ENCODE measurements at places on chromosomes 13 and 19.

GRCh38 chr13:21557995-21558394, 46.0 kb downstream of the MICU2 start:
- no peak for DNase-seq

GRCh38 chr19:40528533-40529092, 48.1 kb upstream of the SHKBP1 start:
- no peak for DNase-seq

DNA sequence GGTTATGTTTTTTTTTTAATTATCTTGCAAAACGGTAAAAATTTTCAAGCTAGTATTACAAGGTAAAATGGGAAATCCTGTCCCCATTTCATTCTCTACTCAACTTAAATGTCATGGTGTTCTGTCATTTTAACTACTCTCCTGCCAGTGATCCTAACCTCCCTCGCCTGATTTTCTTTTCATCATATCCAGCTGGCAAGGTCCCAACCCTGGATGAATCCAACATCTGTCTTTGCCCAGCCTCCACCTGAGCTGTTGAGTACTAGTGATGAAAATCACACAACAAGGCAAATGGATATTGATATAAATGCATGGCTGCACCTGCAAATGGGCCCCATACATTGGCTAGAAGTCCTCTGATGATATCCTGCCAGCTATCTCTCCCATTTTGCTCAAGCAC, 6.9 kb upstream of the CDK8 start:
- DNase-seq = no peak

DNA sequence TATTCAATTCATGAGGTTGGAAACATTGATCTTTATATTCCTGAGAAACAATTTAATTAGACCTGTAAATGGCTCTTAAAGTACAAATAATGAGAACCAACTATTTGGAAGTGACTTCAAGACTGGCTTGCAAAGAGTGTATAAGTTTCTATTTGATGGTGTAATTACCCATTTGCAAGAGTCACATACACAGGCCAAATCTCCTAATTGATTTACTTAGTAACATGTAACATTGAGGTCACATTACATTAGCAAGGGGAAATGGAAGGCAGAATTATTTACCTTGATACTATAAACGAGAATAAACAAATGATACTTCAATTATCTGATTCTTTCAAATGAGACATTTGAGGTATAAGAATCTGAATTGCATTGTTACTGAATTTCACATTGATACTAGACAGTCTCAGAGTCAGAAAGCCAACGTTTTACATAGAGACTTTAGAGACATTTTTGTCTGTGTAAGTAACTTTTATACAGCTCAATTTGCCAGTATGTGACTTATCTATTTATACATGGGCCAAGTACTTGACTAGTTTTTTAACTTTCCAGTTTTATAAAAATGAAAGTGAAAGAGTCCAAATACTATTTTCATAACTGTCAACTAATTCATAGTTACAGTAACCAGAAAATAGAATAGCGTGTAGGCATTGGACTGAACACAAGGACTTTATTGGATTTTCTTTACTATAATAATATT, 95.6 kb upstream of the RFC3 start:
- DNase-seq = no peak

- DNase-seq = no peak
Measured at GRCh38 chr13:113584870-113585671, 518 bp downstream of the TFDP1 start.

- no peak for DNase-seq
Measured at GRCh38 chr19:48856921-48857320, 11.5 kb downstream of the PLEKHA4 start.

- DNase-seq = no peak
Measured at GRCh38 chr13:113729187-113730019, 29.6 kb upstream of the TMEM255B start.

DNA sequence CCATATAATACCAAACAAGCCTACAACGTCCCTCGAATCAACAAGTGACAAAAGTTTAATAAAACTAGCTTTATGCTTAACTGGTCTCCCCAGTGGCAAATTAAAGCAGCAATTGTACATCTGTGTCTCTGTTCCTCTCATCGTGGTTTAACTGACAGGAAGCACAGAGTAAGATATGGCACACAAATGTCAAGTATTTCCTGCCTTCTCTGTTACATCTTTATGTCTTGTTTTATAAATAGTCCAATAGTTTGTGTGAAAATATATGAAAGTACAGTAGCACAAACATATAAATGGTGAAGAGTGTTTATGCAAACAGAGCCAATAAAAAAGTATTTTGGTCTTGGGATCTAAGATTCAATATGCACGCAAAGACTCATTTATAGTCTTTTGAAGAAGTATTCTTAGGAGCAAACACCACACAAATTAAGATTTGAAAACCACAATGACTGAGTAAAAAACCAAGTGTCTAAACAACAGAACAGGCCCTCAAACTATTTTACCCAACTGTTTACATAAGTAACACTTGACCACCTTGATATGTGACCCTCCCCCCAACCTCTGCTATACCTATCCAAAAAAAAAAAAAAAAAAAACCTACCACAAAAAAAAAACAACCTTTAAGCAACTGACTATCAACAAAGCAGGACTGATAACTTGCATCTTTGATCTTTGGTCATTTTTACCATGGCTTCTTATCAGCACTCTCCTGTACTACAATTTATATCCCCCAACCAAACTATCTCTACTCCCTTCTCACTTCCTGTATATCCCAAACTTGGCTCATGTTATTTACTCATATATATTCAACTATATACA, 14.0 kb downstream of the ELF1 start:
- no peak for DNase-seq

DNA sequence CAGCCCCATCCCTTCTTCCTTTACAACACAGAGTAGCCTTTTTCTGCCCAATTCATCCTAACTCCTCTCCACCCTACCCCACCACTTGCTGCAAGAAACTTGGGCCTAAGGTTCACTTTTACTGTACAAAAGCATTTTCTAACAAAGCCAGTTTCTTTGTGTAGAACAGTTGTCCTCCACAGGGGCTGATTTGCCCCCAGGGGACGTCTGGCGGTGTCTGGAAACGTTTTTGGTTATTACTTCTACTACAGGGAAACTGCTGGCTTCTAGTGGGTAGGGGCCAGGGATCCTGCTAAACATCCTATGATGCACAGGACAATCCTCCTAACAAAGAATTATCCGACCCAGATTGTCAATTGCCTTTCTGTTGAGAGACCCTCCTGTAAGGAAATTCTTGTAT, 7.3 kb upstream of the LMO7 start:
- DNase-seq = no peak

GRCh38 chr13:94764576-94765321, 52.4 kb upstream of the SOX21 start:
- no peak for DNase-seq

- DNase-seq = peak; percentile 19
Measured at GRCh38 chr19:15283141-15283883, 49.0 kb downstream of the BRD4 start.

GRCh38 chr19:40144947-40145748, 46.1 kb upstream of the MAP3K10 start:
- DNase-seq = no peak

DNA sequence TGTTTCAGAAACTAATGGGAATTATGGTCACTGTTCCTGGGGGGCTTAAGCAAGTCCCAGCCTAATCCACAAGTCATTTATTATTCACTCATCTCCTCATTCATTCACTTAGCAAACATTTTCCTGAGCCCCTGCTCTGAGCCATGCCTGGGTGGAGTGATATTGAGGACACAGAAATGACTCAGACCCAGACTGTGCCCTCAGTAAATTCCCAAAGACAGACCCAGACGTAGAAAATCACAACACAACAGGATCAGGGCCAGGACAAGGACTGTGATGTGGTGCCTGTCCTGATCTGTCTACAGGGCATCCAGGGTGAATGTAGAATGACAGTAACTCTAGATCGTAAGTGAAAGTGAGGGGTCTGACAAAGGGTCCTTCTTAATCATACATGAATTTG, 7.0 kb upstream of the SPACA6 start:
- DNase-seq = no peak

GRCh38 chr13:28553971-28554370, 59.0 kb upstream of the FLT1 start:
- no peak for DNase-seq

- DNase-seq = no peak
Measured at GRCh38 chr13:30002577-30002976, 152.2 kb upstream of the UBL3 start.

- no peak for DNase-seq
Measured at GRCh38 chr13:109249780-109250528, 536.4 kb downstream of the IRS2 start.

DNA sequence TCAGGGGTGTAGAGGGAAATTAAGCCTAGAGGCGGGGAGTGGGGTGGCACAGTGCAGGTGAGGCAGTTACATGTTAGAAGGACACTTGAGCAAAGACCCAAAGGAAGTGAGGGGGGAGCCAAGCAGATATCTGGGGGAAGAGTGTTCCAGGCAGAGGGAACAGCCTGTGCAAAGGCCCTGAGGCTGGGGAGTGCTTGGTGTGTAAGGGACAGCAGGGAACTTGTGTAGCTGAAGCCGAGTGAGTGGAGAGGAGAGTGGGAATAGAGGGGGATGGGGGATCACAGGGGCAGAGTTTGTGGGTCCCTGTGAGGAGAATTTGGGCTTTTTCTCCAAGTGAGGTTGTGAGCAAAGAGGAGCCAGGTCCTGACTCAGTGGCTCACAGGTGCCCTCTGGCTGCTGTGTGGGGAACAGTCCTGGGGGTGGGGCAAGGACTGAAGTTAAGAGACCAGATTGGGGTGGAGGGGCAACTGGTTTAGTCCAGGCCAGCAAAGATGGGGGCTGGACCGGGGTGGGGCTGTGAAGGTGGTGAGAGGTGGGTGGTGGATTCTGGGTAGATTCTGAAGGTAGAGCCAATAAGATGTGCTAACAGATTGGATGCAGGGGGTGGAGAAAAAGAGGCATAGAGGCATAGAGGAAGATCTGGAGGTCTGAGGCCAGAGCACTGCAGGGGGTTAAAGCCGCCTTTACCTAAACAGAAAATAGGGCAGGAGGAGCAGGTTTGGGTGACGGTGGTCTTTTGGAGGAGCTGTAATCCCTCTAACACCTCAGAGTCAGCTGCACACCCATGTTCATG, 75.3 kb downstream of the CACNA1A start:
- peak; percentile 33 for DNase-seq

DNA sequence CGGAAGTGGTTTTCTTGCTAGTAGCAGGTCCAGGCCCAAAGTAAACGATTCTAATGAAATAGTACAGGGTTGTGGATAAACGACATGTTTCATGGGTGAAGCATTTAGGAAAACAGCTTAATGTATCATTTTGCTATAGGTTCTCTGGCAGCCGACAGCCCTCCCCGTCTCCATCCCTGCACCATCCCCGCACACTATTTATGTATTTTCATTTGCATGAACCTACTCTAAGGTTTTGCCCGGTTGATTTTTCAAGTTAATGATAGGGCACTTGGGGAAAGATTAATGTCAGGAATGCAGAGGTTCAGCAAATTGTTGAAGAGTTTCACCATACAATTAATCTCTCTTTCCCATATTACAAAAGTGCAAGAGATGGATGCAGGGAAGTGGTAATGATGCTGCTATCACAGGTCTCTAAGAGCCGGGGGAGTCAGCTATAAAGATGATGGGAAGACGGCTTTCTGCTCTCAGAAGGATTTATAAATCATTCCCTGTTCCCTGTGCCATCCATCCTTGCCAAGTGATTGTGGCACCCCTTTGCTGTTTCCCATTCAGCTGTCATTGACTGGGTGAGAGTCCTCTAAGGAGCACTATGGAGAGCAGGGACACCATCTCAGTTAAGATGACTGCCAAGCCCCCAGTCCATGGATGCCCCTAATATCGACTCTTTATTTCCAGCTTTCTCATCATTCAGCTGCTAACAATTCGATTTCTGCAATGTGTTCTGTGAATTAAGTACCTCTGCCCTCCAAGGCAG, 186.3 kb downstream of the IRS2 start:
- no peak for DNase-seq

GRCh38 chr13:113545455-113545930, 39.1 kb upstream of the TFDP1 start:
- DNase-seq = no peak

DNA sequence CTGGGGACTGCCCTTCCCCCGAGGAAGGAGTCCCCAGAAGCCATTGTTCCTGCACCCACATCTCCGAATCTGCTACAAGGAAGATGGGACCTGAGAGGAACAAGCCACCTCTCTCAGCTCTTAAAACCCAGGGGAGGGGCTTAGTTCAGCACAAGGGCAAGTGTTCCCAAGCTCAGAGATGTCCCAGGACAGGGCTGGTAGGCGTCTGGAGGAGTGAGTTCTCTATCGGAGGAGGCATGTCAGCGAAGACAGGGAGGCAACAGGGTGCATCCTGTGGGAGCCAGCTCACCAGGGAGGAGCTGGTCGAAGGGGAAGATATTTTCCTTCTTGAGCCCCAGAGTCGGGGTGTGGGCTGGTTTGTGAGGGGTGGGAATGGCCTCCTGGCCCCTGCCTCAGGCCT, 54.8 kb downstream of the CELF5 start:
- no peak for DNase-seq

DNA sequence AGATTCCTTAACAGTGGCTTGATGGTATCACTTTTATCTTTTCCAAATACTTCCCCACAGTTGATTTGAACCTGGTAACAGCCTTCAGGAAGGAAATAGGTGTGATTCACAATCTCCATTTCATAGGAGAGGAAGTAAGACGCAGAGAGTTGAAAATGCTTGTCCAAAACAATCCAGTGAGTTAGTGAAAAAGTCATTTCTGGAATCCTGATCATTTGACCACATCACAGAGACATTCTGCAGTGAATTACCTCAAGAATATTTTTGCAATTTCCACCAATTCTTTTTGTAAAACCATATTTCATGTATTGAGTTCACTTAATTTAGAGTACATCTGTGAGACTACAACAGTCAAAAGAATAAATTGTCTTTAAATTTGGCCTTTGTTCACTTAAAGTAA, 292.8 kb downstream of the DCLK1 start:
- no peak for DNase-seq

DNA sequence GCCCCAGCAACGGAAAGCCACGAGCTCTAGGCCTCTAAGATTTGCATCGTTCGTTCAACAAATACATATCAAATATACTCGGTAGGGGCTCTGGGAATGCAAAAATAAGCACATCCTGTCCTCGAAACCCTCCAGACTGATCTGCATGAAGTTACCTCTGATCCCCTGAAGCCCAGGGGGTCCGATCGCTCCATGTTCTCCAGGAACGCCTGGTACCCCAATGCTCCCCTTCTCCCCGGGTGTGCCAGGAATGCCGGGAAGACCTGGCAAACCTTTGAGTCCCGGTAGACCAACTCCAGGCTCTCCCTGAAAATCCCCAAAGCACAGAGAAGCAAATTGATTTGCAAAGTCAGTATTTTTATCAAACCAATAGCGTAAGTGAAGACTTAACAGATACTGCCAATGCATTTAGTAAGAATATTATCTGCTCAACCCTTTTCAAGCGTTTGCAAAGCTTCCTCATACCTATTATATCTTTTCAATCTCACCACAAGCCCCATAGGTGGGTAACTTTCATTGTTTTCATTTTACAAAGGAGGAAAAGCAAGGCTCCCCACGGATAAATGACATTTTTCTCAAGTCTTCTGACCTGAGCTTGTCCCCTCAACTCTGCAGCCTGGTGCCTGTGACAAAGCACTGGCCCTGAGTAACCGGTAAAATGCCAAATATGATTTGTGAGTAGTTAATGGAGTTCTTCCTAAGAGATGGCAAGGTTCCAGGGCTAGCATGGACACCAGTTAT, 127.7 kb downstream of the COL4A1 start:
- no peak for DNase-seq
